Renal cortical epithelial cell (primary cell): ENCODE measurements at places on chromosomes 3 and 15. TPM values are rescaled to one million over a fixed set of nuclear protein-coding genes. Genes with fewer than 3 reads are reported as not detected.

The COLQ gene
- total RNA-seq: 0.65 TPM in 1 of 2 replicates, not detected in the other

The FBXL22 gene
- 0.45 TPM in 1 of 2 replicates, not detected in the other for total RNA-seq

The GOLGA6L2 gene
- total RNA-seq: not detected in 2 replicates

The AHSG gene
- total RNA-seq: not detected in 2 replicates

The TBCCD1 gene
- 15.5 and 16.0 TPM in 2 replicates for total RNA-seq
